ENCODE measurements at places on chromosomes 6 and 20.

- no peak for DNase-seq
These were observed 40.5 kb downstream of the RAB44 start for GRCh38 chr6:36738108-36738507.

DNA sequence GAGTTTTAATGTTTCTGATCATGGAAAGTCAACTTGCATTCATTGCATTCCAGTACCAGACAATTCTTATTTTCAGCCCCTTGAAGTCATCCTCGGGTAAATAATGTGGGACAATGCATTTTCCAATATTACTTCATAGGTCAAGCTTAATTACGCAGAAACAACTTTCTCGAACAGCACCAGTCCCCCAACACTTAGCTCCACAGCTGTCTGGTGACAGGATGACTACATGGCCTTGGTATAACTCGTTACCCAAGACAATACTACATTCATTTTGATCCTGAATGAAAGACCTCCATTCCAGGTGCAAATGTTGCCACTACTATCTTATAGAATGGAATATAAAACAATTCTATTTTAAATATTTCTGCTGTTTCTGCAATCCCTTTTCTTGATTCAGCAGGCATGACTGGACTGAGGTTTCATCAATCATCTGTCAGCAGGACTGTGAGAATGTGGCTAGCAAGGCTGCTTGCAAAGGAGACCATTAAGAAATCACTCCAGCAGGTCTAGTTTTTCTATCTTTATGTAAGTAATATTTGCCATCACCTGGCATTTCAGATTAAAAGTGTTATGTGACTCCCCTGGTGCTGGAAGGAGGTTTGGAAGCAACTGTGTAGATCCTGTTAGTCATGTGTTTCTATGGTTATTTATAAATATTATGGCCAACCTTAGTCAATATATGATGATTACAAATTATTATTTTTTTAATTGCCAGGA lies 147.9 kb downstream of the HAO1 start:
- DNase-seq, result no peak

DNA sequence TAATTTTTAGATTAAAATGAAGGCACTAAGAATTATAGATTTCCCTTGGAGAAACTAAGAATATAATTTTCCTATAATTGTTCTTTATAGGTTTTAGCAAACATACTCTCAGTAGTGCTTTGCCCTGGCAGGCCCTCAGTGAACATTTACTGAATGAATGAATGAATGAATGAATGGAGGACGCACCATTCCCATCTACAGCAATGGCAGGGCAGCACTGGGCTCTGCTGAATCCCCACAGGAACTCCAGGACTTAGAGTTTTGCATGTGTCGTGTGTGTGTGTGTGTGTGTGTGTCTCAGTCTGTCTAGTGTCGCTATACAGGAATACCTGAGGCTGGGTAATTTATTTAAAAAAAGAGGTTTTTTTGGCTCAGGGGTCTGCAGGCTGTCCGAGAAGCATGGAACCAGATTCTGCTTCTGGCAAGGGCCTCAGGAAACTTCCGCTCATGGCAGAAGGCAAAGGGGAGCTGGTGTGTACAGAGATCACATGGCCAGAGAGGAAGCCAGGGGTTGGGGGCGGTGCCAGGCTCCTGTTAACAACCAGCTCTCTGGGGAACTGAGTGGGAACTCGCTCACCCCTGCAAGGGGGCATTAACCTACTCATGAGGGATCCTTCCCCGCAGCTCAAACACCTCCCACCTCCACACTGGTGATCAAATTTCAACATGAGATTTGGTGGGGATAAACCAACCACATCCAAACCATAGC lies 20.1 kb downstream of the RNASET2 start:
- DNase-seq, result no peak

GRCh38 chr20:10986586-10986985 lies 312.8 kb upstream of the JAG1 start:
- no peak for DNase-seq

DNA sequence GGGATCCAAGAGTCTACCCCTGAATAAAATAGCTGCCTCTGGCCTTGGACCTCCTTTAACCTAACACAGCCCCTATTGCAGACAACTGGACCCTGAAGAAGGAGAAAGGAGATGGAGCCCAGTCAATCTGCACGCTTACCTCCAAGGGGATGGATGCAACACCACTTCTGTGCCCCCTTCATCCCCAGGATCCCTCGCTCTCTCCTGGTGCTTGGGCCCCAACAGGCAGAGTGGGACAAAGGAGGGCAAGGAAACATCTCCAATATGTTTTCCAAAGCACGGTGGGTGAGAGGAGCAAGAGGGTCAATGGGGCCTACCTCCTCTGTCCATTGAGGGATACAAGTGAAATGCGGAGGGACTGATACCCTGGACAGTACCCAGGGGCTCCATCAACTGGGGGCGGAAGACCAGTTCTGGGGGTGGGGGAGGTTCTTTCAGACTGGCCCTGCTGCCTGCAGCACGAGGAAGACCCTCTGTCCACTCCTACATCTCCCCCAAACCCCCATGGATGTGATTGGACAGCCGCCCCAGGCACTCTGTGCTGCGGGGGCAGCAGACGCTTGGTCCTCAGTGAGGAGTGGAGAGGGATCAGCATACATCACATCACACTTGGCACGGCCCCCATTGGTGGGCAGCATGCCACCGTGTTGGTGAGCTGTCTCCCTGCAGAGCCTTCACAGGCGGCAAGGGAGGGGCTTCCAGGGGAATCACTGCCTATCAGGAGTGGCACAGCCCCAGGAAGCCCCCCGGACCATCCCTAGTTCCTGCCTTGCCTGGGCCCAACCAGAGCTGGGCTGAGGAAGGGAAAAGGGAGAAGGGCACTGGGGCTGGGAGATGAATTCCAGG lies 70.6 kb downstream of the MRPL14 start:
- DNase-seq, result no peak

- DNase-seq, result no peak
These were observed 46.9 kb upstream of the SMIM29 start for GRCh38 chr6:34295721-34296120.

DNA sequence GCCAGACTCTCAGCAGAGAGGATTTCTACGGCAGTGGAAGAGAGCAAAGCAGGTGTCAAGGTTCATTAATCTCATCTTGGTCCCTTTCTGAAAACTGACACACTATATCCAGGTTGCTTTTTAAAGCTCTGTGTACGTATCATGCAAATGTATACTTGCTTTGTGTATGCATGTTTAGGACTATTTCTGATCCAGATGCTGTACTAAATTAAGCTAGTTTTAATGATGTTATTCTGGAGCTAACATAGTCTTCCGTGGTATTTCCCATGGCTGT lies 59.2 kb upstream of the SNX9 start:
- no peak for DNase-seq

DNA sequence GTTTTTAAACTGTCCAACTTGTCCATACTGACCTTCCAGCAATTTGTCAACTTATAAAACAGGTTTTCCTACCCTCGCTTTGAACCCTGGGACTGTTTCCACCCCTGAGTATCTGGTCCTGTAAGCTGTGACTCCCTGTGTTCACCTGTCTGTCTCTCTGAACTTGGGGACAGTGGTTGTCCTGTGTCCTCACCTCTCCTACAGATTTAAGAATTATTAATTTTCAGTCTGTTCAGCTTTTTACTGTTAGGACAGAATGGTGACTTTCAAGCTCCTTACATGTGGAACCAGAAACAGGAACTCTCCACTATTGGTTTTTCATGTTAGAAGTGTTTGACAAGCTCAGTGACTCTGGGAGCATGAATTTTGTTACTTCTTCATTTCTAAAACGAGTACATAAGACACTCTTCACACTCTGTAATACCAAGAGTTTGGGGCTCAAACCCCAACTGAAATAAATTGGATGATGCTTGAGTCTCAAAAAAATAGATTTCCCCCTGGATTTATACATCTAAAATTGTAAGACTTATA lies 713.9 kb downstream of the COL12A1 start:
- DNase-seq, result no peak

GRCh38 chr6:35181933-35182612 lies 31.7 kb upstream of the SCUBE3 start:
- no peak for DNase-seq

- no peak for DNase-seq
These were observed 86.3 kb upstream of the PMEPA1 start for GRCh38 chr20:57795977-57796560.

- no peak for DNase-seq
These were observed 52.1 kb downstream of the SLC2A10 start for GRCh38 chr20:46761566-46761965.

DNA sequence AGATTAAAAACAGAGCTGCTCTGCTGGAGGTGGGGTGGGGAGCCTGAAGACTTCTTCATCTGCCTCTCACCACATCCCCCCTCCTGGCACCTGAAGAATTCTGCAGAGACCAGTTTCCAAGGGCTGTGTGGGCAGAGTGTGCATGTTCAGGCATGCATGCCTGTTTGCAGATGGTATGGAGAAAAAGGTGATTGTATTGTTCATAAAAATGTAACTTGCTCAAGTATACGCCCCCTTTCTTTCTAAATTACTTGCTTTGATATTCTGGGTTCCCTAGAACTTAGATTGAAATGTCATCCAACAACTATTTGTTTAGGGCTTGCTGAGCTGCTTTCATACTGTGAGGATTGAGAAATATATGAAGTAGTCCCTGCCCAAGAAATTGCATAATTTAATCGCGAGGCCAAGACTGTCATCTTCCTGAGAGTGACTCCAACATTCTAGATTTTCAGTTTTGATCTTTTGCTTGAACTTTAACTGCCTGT lies 83.6 kb downstream of the LCA5 start:
- no peak for DNase-seq

- DNase-seq, result no peak
These were observed 252.9 kb downstream of the GRM1 start for GRCh38 chr6:146281651-146282362.

- no peak for DNase-seq
These were observed 41.7 kb upstream of the TTPAL start for GRCh38 chr20:44433751-44434538.

- no peak for DNase-seq
These were observed 840.5 kb downstream of the HACE1 start for GRCh38 chr6:104019075-104019753.

DNA sequence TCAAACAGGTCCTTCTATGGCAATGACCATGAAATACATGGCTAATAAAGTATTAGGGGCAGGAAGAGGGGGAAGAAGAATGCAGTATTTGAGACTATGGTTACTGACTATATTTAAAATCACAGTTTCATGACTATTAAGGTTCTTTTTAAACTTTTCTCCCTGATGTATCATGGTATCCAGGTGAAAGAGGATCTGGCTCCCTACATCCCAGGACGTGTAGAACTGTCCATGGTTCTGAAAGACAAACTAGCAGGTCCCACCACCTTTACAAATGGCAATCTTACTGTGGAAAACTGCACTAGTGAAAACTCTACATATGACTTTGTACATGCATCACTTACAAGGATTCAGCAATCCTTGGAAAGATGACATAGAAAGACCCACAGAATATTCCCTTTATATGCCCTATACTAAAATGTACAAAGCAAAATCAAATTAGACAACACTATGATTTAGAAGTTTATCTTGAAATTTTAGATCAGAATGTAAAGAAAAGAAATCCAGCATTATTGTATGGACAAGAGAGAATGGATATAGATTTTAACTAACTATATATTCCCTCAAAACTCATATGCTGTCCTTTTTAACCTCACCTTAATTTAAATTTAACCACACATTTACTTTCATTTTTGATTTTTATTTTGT lies 33.5 kb downstream of the RPP21 start:
- DNase-seq, result no peak

DNA sequence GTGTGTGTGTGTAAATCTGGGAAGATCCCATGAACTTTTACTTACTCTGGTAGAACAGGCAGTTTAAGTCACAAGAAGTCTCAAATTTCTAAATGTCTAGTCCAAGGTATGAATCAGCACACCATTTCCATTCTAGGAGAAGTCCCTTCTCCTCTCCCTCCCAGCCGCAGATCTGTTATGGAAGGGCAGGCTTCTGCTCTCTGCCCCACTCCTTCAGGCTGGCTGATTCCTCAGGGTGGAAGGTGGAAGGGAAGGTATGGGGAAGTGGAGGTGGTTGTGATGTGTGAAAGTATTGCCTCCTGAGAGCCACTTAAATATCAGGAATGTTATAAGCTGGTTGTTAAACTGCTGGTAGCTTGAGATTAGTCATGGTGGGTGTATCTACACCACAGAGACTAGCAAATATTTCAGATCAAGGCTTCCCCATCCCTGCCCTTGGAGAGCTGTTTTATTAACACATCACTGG lies 44.5 kb upstream of the LAMA4 start:
- DNase-seq, result no peak
